Naive thymus-derived CD4-positive, alpha-beta T cell (primary cell): ENCODE measurements at places on chromosomes 6 and 20.

DNA sequence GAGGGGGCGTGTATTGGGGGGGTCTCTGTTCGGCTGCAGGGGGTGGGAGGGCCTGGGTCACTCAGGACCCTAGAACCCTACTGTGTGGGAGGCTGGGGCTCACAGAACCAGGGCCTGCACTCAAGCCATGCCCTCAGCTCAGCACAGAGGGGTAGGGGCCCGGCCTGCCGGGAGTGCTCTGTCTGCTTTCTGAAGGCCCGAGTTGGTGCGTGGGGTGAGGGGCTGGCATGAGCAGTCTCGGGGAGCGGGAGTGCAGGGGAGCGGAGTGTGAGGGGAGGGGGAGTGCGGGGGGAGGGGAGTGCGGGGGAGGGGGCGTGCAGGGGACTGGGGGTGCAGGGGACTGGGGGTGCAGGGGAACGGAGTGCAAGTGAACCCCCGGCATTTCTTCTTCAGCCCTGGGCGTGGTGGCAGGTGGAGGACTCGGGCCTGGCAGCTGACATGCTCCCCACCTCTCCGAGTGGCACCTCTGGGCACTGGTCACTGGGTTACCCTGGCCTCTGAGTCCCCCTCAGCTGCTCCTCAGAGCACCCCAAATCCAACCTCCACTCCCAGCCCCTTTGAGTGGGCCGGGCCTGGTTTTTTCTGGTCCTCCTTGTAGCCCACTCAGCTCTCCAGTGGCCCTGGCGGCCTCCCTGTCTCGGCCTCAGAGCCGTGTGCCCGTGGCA lies 1.0 kb downstream of the COL20A1 start:
- no peak for DNase-seq

GRCh38 chr20:15857173-15857784 lies 716.0 kb downstream of the KIF16B start:
- DNase-seq = no peak

- no peak for DNase-seq
Measured at GRCh38 chr6:47853766-47854165, 71.9 kb downstream of the OPN5 start.

DNA sequence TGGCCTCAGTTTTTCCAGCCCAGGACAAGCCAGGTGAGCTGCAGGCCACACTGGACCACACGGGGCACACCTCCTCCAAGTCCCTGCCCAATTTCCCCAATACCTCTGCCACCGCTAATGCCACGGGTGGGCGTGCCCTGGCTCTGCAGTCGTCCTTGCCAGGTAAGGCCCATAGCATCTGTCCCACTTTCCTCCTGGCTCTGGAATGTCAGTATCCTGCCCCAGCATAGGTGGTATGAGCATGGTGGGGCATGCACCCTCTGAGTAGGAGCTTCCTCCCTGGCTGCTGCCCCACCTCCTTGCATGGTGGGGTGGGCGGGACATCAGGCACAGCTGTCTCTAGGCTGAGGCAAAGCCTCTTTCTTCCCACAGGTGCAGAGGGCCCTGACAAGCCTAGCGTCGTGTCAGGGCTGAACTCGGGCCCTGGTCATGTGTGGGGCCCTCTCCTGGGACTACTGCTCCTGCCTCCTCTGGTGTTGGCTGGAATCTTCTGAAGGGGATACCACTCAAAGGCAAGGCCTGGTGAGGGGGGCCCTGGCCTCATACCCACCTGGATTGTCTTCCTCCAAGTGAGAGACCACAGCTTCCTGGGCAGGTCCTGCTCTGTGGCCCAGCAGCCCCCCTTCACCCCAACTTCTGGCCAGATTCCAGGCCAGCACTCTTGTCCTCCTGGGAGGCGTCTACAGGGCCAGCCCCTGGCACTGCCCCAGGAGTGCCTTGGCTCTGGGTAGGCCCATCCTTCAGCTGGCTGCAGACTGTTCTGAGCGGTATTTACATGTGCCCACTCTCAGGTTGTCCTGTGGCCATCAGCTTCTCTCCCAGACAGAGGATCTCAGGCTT lies 9.1 kb downstream of the PI16 start:
- DNase-seq = peak; percentile 50

GRCh38 chr6:63805808-63806572 lies 170.4 kb downstream of the PHF3 start:
- DNase-seq = no peak

GRCh38 chr20:43669332-43669731 lies 2.4 kb downstream of the MYBL2 start:
- no peak for DNase-seq

DNA sequence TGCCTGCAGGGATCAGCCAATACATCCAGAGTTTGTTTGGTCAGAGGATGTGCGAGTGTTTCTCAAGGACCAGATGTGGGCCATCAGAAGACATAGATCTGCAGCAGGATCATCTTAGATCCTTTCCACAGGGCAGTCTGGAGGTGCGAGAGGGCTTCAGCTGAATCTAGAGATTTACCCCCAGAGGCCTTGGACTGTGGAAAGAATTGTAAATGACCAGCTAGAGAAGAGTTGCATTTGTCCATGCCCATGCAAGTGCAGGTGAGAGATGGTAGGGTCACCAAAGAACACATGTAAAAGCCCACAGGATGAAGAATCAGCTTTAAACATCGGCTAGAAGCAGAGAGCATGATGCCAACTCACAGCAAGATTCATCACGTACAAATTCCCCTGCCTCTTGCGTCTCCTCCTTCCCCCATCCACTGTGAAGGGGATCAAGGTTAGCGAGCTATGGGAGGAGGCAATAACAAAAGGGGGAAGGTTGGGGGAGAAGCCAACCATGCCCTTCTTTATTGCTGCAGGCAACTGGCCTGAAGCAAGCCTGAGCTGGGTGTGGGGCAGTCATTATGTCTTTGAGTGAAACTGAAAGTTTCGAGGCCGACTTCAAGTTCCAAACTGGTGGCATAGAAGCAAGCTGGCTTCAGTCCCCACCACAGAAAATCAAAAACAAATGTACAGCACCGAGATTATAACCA lies 83.5 kb downstream of the SCML4 start:
- peak; percentile 39 for DNase-seq

GRCh38 chr6:705047-705446 lies 12.1 kb upstream of the EXOC2 start:
- no peak for DNase-seq

DNA sequence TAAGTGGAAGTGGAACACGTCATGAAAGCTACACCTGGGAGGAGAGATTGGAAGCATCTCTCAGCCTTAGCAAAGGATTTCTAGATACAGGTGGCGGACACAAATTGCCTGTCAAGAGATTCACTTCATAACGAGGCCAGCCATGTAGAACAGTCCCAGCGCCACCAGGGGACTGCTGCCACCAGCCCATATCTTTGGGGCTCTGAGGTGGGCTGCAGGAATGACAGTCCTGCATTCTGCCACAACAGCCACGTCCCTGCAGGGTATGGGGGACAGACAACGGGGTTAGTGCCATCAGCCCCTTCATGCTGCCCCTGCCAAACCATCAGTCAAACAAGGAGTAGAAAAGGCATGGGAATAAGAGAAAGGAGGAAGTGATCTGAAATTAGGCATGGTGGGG lies 81.2 kb upstream of the SASH1 start:
- no peak for DNase-seq

- DNase-seq = no peak
Measured at GRCh38 chr6:10381133-10381829, 33.6 kb downstream of the TFAP2A start.
